ENCODE measurements at places on chromosomes 3 and 15. TPM values are rescaled to one million over a fixed set of nuclear protein-coding genes. Genes with fewer than 3 reads are reported as not detected.

DNA sequence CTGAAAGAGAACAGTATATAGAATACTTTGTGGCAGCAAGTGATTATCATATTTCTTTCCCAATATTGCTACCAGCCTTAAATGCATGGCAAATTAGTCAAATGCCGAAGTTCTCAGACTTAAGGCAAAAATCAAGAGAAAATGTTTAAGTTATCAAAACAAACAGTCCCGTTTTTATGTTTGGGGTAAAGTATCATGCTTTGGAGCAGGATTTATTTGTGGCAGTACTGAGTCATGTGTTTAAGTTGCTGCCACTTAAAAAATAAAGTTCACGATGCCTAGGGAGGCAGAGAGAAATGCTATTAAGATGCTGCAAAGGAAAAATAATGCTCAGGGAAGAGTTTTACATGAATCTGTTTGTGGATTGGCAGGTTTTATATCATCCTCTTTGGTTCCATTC is 417.4 kb upstream of the MDFIC2 start:
- no peak for DNase-seq

C3orf85 gene
- total RNA-seq = not detected

RLBP1 gene
- 1.3 TPM for total RNA-seq

CA12 gene
- 0.81 TPM for total RNA-seq

DNA sequence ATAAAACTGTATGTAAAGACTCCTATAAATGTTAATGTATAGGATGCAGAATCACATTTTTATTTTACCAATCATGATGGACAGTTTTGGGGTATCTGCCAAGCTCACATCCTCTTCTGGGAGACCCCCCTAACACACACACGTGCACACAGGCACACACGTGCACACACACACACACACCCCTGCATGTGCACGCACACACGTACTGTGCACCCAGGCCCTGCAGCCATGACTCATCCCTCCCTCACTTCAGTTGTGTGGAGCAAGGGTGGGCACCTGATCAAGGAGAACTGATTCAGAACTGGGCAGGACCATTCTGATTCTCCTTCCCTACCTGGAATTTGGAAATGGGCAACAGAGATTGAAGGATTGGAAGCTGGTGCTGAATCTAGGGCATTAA is 16.0 kb upstream of the MINDY4B start:
- no peak for DNase-seq

DNA sequence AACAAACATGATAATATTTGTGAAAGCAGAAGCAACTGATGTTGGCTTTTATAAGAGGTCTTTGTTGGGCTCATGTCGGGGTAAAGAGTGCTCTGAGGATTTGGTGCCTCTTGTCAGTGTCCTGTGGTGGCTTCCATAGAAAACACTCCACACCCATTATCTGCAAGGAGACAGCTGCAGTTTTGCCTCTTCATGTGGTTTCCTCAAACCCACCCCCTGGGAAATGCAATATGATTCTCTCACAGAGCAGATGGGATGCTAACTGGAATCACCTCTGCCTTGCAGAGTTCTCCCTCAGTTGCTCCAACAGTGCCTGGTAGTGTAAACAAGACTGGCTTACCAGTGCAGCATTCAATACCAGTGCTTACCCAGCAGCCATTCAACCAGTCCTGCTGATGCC is 771.4 kb upstream of the CFAP20DC start:
- no peak for DNase-seq

ZBTB38 gene
- total RNA-seq = 16.9 TPM

DNA sequence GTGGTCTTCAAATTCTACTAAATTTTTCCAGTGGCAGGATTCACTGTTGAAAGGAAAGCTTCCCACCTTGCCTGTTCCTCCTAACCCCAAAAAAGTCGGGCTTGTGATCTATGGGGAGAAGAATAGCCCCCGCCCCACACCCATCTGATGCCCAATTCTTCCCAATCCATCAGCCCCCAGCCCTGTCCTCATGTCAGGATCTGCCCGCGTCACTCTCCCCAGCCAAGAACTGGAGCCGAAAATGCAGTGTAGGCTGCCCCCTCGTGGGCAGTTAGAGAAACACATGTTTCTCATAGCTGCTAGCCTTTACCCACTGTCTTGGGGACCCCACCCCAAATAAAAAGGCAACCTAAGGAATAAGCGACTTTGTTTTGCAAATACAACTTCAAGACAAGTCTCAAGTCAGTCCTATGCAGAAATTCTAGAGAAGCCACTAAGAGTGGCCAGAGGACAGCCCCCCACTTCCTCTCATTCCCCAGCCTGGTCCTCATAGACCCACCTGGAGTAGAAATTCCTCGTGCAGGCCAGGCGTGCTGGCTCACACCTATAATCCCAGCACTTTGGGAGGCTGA is 13.0 kb upstream of the CSK start:
- DNase-seq = peak; percentile 81

GOLGB1 gene
- total RNA-seq = 52.5 TPM

SCAANT1 gene
- total RNA-seq = not detected

DNA sequence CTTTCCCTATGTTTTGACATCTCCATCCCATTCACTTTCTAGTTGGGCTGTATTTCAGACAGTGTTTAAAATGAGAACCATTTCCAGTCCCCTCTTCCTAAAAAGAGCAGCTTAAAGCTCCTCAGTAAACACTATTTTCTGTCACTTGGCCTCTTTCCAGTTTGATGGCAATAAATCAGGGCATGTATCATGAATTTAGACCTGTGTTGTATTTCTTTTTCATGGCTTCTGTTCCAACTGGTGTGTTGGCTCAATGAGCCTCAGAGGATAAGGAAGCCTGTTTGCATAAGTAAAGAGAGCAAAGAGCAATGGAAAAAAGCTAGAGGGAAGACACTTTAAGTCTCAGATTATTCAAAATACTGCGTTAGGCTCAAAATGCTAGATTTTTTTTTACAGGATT is 7.2 kb downstream of the CCDC80 start:
- no peak for DNase-seq

- DNase-seq = peak; percentile 87
These were observed 162.9 kb downstream of the ITPR1 start for GRCh38 chr3:4656059-4656458.

TMEM158 gene
- total RNA-seq = 5.5 TPM

DNA sequence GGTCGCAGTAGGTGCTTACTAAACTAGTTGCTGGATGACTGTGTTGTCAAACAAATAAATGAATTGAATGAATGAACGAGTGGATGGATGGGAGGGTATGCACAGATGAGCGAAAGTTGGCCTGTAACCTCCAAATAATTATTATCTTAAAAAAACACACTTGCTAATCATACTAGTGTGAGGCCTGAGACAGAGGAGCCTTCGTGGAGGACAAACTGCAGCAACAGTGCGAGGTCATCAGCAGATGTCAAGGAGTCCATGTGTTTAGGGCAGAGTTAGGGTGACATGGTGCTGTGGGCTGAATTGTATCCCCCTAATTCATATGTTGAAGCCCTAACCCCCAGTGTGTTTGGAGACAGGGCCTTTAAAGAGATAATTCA is 24.4 kb downstream of the CORO2B start:
- no peak for DNase-seq

DNA sequence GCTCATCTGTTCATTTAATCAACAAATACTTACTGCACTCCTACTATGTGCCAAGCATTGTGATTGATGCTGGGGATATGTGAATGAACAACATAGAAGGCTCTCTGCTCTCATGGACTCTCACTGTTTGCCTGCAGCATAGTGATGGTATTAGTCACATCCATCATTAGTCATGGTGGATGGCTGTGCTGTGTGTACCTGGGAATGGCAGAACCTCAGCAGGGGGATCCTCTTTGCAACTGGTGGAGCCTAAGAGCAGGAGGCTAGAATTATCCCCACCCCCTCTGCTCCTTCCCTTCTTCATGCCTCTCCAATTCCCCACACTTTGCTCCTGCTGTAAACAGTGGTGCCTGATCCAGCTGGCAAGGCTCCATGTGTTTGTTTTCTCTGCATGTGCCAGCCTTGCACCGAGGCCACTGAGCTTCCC is 20.5 kb downstream of the BOC start:
- DNase-seq = no peak

- DNase-seq = no peak
These were observed 52.5 kb upstream of the CORO2B start for GRCh38 chr15:68526269-68526668.

DNA sequence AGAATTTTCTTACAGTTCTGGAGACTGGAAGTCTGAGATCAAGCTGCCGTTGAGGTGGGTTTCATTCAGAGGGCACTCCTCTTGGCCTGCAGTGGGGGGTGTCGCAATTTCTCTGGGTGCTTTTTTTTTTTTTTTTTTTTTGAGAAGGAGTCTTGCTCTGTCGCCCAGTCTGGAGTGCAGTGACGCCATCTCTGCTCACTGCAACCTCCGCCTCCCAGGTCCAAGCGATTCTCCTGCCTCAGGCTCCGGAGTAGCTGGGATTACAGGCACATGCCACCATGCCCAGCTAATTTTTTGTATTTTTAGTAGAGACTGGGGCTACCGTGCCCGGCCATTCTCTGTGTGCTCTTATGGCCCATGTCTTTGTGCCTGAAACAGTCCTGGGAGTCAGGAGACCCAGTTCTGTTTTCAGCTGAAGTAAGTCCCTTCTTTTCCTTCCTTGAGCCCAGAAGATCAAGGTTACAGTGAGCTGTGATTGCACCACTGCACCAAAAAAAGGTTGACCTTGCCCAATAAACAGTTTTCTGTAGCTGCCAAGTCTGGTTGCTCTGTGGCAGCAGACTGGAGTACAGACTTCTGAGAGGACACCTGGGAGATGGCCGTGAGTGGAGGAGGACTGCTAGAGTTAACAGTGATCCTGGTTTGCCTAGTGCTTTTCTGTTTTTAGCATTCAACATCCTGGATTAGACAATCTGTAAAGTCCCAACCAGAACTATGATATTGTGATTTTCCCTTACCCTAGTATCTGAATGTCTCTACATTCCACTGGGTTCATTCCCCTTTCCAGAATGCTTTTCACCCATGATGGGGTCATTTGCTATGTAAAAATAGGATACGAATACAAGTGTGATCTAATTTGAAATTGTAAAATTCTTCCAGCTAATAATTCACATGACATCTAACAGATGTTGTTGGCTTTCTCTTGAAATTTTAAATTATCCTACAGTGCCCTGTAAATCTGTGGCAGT is 76.6 kb upstream of the RNF7 start:
- no peak for DNase-seq

ATP13A5 gene
- not detected for total RNA-seq

DNA sequence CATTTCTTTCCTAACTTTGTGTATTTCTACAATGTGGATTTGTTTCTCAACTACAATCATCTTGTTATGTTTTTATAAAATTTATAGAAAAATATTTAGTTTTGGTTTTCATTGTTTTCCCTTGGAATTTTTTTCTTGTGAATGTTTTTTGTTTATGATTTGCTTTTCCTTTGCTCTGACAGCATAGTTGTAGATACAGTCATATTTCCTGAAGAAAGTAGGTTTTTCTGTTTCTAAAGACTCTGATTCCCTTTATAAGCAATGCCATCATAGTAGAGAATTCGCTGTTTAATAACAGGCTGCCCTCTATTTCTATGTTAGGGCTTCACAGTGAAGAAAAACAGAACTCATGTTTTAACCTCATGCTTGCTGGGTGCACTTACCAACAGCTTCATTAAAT is 482.3 kb downstream of the ZBBX start:
- DNase-seq = no peak

GRCh38 chr15:65659502-65660052 is 37.8 kb downstream of the SLC24A1 start:
- no peak for DNase-seq

DNA sequence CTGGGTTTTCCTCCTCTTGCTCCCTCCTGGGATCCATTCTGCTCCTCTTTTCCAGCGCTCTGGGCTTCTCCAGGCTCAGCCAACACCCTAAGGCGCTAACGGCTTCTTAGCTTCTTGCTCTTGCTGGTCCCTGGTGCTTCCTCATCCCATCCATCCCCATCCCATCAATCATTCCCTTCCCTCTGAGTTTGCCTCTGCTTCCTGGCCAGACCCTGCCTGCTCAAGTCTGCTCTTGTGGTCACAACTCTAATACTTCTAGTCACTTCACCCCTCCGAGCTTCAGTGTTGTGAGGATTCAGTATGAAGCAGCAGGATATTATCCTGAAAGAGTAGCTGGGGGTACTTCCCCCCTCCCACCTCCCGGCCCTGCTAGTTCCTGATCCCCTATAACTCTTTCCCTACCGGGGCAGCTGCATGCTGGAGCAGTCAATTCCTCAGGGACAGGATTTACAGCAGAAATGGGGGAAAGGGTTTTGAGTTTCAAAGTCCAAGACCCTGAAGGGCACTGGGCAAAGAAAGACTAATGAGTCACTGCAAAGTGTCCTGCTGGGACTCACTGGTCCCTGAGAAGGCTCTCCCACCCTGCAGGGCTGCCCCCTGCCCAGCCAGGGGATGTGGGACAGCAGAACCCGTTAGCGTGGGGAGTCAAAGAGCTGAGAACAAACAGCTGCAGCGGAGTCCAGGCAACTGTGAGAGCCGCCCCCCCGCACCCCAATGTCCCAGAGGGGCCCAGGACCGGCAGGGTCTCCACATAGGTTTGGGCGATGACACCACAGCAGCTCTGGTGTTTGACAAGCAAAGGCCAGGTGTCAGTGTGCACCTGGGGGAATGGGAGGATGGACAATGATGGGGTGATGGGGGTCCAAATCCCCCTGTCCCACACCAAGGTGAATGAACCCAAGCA is 2.3 kb upstream of the SYNM start:
- DNase-seq = no peak

DNA sequence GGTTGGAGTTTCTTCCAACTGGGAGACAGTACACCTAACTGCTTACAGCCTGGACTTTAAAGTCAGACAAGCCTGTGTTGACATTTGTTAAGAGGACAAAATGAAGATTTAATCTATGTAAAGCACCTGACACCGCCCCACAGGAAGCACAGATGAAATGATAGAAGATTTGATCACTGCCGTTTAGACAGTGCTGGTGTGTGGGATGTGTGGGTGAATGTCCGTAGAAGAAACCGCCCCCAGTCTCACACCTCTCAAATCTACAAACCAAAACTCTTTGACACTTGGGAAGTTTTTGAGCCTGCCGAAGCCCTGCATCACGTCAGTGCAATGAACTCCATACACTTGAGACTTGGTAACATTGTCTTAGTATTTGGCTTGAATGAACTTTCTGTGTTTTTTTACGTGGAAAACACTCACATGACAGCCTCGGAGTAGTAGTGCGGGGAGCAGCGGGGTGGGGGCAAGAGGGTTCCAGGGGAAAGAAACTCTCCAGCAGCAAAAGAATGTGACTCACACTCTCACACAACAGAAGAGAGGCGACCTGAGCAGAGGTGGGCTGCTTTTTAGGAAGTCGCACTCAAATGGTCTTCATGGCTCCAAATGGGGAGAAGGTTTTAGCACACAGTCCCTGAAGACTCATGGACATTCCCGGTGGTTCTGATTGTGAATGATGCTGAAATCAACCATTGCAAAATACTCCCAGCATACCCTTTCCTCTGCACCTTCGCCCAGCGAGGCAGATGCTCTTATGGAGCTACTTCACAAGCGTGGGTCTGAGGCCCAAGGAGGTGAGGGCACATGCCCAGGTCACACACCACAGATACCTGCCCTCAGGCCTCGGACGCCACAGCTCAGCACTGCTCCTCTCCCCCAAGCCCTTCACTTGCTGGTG is 79.2 kb downstream of the SRGAP3 start:
- no peak for DNase-seq

DNA sequence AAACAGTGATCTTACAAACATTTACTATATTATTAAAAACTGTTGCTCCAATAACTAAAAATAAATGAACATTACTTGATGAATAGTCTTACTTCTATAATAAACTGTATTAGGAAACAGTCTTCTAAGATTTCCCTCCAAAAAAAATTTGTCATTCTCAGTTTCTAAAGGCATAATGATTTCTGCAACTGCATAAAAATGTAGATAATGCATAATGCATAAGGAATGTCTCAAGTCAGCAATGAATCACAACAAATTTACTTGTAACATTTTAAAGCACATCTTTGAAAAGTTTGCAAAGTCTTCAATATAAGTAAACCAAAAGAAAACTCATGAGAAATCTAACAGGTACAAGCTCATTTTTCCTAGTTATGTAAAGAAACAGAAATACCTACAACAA is 113.5 kb downstream of the VPS13C start:
- no peak for DNase-seq
